ENCODE measurements at places on chromosomes 2 and 18.

- peak; percentile 4 for DNase-seq
Measured at GRCh38 chr2:37168217-37168981, 11.6 kb upstream of the EIF2AK2 start.

GRCh38 chr2:162390801-162391200 is 46.9 kb downstream of the GCA start:
- no peak for DNase-seq

GRCh38 chr2:214651451-214651850 is 158.0 kb downstream of the BARD1 start:
- DNase-seq: no peak

GRCh38 chr2:160249876-160250275 is 49.8 kb upstream of the ITGB6 start:
- DNase-seq: no peak

DNA sequence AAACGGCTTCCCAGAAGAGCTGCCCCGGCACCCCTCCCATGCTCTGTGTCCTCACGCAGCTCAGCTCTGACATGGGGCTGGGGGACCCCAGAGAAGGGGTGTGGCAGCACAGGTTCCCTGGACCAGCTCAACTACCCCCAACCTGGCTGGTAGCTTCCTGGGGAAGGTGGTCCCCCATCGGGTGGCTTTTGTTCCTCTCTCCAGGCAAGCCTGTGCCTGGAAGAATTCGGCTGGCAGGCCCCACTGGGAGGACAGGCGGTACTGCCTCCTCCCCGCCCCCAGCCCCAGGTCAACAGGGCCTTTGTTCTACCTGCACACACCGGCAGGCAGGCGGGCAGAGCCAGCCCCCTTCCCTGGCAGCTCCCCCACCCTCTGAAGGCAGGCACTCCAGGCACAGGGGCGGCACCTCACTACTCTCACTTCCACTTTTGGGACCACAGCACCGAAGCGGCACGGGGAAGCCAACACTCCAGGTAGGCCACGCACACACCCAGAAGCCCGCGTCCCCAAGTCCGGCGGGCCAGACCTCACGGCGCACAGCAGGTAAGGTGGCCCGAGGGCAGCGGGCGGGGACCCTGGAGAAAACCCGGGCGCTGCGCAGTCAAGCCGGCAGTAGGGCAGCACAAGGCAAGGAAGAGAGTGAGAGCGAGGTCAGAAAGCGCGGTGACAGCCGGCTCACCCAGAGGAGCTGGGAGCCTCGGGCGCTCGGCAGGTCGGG is 1.3 kb downstream of the HS6ST1 start:
- no peak for DNase-seq

DNA sequence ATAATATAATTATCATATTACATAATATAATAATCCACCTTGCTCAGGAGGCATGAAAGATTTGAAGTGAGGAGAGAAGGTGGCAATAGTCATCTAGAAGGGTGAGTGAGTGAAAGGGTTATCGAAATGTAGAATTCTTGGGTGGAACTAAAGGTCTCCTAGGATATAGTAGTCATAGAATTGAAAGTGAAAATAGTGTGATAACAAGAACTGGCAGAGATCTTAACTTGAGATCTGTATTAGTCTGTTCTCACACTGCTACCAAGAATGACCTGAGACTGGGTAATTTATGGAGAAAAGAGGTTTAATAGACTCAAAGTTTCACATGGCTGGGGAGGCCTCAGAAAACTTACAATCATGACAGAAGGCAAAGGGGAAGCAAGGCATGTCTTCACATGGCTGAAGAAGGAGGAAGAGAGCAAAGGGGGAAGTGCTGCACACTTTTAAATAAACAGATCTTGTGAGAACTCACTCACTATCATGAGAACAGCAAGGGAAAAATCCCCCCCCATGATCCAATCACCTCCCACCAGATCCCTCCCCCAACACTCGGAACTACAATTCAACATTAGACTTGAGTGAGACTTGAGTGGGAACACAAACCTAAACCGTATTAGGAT is 351.5 kb downstream of the NR4A2 start:
- DNase-seq: no peak

DNA sequence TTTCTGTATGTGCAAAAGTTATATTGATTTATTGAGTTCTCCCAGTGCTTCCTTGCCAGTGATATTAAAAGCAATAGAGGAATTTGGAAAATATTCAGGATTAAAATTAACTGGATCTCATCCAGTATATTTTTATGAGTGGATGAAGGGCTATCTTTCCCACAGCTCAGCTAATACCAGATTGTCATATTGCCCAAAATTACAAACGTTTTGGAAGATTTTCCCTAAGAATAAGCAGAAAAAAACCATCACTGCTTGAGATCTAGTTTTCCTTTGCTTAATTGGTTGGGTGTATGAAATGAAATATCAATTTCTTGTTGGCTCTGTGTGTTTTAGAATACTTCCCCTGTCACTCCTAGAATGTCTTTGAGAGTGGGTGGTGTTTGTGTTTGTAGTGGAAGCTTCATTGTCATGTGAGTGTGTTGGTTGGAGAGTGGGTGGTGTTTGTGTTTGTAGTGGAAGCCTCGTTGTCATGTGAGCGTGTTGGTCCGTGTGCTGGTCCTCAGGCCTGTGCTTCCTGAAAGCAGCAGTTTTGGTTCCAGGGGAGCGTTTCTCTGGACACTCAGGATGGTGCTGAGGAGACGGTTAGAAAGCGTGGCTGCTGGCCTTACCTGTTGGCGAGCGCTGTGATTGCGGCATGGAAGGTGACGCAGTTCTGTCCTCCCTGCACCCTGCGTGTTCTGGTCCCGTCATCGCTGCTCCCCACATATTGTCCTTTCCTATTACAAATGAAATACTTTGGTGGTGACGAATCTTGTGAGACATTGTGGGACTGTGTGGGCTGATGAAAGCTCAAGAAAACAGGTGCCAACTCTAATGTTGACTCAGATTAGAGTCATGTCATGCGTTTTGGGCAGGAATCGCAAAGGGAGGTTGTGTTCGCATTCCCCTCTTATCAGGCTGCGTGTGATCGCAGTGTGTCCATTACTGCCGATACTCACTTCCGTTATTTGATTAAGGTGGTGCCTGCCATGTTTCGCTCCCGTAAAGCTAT is 12.4 kb downstream of the ASB1 start:
- DNase-seq: peak; percentile 16

DNA sequence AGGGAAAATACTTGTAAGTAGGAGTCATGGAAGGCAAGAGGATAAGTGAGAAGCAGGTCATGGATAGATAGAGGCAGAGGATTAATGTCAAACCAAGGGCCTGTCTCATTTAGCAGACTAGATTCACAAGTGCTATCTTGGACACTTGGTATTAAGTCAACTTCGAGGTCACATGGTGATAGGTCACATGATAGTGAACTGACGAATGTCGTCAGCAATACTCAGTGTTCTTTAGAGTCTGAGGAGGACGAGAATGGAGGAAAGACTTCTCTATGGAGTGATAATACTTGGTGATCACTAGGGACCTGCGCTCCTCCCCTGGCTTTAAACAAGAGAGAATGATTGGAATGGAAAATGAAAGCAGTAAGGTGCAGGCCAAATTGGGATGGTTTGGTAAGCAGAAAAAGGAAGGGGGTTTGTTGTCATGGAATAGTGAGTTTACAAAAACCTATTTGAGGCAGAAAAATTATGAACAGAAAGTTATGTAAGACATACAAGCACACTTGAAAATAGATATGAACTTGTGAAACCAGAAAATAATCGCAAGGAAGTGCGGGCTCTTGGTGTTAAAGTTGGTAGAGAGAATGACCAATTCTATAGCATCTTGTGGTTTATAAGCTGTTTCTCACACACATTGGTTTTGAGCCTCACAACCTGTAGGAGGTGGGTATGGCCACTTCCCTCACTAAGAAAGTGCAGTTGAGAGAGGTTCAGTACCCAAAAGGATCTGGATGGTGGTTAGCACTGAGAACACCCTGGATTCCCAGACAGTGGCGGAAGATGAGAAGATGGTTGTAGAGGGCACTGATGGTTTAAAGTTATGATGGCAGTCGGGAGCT is 141.5 kb downstream of the WDSUB1 start:
- DNase-seq: no peak

- no peak for DNase-seq
Measured at GRCh38 chr2:205695460-205695991, 13.2 kb downstream of the NRP2 start.

GRCh38 chr2:159922563-159922962 is 124.6 kb upstream of the CD302 start:
- no peak for DNase-seq

- peak; percentile 11 for DNase-seq
Measured at GRCh38 chr2:11784747-11785610, 38.5 kb downstream of the LPIN1 start.

DNA sequence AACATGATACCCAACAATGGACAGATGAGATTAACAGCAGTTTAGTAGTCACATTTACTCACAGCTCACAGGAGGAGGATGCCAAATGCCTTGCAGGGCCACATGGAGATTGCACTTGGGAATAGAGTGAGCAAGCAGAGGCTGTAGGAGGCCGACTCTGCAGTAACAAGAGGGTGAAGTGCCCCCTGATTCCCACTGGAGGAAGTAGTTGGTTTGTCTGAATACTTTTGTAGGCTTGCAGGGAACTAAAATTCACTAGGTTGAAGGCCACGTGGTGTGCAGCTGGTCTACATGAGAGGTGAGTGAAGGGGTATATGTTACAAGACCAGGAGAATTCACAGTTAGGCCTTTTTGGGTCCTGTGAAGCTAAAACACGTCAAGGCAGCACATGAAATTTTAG is 419.3 kb upstream of the TNP1 start:
- no peak for DNase-seq
